ENCODE measurements at places on chromosomes 2 and 18. TPM values are rescaled to one million over a fixed set of nuclear protein-coding genes. Genes with fewer than 3 reads are reported as not detected.

- peak; percentile 72 for DNase-seq
These were observed 2.1 kb downstream of the HK2 start for GRCh38 chr2:74835831-74836674.

GRCh38 chr18:70194227-70194890 lies 11.1 kb downstream of the RTTN start:
- no peak for DNase-seq

- DNase-seq = peak; percentile 23
These were observed 30.7 kb downstream of the CAMKMT start for GRCh38 chr2:44392338-44392943.

DNA sequence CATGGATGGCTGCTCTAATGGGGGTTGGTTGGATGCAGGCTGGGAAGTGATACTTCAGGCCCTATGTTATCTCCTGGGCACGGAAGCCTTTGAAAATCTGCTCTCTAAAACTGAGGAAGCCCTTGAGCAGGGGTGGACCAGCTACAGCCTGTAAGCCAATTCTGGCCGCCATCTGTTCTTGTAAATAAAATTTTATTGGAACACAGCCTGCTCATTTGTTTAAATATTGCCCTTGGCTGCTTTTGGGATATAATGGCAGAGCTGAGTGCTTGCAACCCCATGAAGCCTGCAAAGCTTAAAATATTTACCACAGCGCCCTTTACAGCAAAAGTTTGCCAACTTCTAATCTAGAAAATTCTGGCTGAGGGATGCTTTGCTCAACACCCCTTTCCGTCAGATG lies 11.9 kb upstream of the IGFBP2 start:
- no peak for DNase-seq

- no peak for DNase-seq
These were observed 304.8 kb downstream of the CDCA7 start for GRCh38 chr2:173659509-173659908.

GRCh38 chr2:104654811-104655210 lies 199.1 kb upstream of the POU3F3 start:
- DNase-seq = peak; percentile 50

DNA sequence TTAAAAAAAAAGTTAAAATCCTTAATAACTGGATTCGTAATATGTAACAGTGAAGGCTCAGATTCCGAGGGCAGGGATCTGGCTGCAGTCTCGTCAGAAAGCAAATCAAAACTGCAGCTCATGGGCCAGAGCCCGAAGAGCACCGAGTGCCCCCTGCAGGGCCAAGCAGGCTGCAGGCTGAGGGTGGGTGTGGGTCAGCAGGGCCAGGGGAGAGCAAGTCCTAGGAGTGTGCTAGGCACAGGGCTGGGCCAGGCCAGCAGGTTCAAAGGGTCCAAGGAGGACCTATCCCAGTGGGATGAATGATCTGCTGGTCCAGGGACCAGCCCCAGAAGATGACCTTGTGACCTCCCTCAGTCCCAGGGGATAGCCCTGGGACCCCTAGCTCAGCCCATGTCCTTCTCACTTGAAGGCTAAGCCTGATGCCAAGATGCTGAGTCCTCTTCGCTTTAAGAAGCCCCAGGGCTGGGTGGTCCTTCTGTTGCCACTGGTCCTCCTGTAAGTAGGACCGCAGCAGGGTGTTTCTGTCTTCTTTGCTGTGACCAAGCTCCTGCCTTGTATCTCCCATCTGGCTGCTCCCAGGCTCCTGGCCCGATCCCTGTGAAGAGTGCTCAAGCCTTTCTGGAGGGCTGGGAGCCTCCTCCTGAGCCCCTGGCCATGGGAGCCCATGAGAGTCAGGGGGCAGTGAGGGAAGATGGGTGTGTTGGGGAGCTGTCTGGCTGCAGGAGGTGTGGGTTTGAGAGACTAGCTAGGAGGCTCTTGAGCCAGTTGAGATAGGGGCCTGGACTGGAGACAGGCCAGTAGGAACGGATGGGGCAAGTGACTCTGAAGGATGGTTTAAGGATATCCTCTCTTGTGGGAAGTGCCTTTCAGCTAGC lies 150.7 kb downstream of the DYSF start:
- no peak for DNase-seq

GRCh38 chr2:107462181-107462580 lies 364.5 kb upstream of the RGPD4 start:
- DNase-seq = no peak

DNA sequence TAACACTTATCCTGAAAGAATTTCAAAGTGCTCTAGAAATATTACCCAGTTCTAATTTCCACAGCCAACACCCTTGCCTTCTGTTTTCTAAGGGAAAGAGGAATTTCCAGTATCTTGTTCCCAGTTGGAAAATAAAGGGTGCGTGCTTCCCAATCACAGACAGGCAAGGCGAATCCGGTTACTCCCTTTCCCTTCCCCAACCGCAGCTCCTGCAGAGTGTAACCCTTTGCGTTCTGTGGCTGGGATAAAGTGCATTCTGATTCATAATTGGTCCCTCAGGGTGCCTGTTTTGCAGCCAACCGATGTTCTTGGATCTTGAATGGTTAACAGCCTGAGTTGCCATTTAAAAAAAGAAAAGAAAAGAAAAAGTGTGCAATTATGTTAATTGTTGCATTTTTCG lies 40.6 kb upstream of the PGAP1 start:
- DNase-seq = peak; percentile 72

- DNase-seq = no peak
These were observed 55.0 kb downstream of the ODC1 start for GRCh38 chr2:10392951-10393639.

DNA sequence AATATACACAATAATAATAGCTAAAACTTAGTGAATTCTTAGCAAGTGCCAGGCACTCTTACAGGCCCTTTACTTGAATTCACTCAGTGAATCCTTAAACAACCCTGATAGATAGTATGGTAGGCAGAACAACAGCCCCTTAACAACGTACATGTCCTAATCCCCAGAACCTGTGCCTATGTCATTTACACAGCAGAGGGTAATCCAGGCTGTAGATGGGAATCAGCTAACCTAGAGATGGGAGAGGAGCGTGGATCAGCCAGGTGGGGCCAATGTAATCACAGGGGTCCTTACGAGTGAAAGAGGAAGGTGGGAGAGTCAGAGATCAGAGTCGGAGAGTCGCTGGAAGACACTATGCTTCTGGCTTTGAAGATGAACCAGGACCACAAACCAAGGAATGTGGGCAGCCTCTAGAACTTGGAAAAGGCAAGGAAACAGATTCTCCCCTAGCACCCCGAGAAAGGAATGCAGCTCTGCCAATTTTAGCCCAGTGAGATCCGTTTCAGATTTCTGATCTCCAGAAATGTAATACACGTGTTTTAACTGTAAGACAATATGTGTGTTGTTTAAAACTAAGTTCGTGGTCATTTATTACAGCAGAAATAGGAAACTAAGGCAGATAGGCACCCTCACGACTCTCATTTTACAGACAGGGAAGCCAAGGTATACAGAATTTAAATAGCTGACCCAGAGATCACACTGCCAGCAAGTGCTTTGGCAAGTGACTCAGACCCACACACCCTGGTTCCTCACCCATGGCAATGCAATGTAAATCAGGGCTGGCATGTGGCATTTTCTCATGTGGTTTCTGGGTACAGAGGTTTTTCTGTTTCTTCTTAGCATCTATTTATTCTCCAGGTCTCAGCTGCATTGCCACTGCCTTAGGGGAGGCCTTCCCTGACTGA lies 68.9 kb downstream of the DOCK10 start:
- no peak for DNase-seq

GRCh38 chr2:5911718-5912117 lies 219.5 kb downstream of the SOX11 start:
- DNase-seq = no peak

DNA sequence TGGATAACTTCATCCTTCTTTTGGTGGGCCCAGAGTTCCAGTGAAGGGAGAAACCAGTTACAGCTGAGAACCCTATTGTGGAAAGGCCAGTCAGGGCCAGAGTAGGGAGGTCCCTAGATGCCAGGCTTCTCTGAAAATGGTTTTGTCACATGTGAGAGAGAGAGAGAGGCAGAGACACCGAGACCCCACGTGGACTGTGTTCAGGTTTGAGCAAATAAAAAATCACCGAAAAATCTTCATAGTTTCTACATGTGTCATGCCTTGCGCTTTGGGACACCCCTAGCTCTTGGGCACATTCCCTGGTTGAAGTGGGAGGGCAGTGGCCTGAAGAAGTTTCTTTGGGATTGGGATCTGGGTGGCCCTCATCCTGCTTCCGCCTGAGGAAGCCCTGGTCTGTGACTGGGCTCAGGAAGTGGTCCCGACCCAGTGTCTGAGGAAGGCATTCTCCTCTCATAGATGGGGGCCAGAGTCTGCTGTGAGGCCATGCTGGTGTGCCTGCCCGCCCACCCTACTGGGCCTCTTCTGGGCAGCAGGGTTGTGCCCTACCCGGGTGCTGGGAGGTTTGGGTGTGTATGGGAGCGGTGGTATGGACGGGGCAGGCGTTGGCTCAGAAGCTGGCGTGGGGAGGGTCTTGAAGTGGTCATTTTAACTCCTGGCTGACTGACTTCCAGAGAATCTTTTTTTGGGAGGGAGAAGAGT lies 16.1 kb downstream of the NCK2 start:
- no peak for DNase-seq

DNA sequence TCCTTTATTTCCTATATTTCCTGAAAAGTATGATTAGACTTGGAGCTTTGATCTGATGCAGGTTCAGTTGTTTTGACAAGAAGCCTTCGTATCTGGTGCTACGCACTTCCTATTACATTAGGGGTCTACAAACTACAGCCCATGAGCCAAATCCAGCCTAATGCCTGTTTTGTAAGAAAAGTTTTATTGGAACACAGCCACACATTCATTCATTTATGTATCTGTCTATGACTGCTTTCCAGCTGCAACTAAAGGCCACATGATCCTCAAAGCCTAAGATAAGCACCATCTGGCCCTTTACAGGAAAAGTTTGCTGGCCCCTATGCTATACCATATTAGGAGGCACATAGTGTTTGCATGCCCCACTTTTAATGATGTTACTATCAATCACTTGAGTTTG lies 26.0 kb downstream of the EIF2AK3 start:
- DNase-seq = peak; percentile 53

DNA sequence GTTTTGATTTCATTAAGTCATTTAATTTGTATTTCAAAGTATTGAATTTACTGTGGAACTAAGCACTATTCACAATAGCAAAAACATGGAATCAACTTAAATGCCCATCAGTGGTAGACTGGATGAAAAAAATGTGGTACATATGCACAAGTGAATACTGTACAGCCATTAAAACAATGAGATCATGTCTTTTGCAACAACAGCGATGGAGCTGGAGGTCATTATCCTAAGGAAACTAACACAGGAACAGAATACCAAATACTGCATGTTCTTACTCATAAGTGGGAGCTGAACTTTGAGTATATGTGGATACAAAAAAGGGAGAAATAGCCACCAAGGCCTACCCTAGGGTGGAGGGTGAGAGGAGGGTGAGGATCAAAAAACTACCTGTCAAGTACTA lies 164.4 kb downstream of the BABAM2 start:
- DNase-seq = no peak

DNA sequence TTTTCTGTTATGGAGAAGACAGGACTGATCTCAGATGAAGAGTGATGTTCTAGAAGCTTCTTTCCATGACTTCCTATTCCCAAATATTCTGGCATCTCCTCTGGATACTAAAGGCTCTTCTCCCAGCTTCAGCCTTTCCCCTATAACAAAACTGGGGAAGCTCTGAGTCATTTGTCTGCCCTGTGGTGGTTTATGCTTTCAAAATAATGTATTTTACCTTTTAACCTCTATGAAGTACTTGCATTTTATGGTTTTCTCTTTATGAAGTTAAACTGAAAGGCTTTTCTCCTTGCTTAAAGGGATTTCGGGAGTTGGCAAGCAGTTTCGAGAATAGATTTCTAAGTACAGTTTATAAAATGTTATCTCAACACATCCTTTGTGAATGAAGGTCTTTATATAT lies 104.4 kb downstream of the TANC1 start:
- no peak for DNase-seq

GRCh38 chr2:25938345-25938744 lies 44.0 kb downstream of the KIF3C start:
- DNase-seq = no peak

Gene TCF23
- 0.38 TPM for total RNA-seq

Gene GALR1
- 0.06 TPM for total RNA-seq

Gene MRO
- total RNA-seq = 2.9 TPM

Gene PRKAG3
- total RNA-seq = not detected

Gene SATB2
- total RNA-seq = 17.5 TPM

Gene CD8B2
- 0.09 TPM for total RNA-seq

Gene SS18
- 89.6 TPM for total RNA-seq
